Activated CD8-positive, alpha-beta memory T cell treated with anti-CD3 and anti-CD28 coated beads for 1 hour (primary cell): ENCODE measurements at places on chromosomes 3 and 15.

- no peak for DNase-seq
Measured at GRCh38 chr15:31214864-31215489, 111.7 kb upstream of the KLF13 start.

GRCh38 chr15:97875513-97876280 is 84.8 kb upstream of the ARRDC4 start:
- no peak for DNase-seq

GRCh38 chr15:90044916-90045371 is 43.8 kb downstream of the ZNF710 start:
- no peak for DNase-seq

GRCh38 chr3:62164196-62164595 is 209.2 kb downstream of the FEZF2 start:
- DNase-seq: no peak

DNA sequence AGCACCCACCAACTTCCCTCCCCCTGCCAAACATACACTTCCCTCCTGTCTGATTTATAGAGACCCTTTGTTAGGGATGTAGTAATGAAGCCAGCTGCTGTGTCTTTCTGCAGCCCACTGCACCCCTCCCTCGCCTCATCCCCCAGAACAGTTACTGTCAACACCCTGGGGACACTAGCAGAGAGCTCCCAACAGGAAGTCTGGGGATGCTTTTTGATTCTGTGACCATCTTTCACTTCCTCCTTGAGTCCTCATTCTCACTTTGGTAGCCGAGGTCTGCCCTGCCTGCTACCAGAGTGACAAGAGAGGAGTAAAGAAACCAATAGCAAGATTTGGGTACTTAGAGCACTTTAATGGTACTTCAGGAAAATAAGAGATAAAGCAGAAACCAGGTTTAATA is 201.6 kb downstream of the SATB1 start:
- no peak for DNase-seq

DNA sequence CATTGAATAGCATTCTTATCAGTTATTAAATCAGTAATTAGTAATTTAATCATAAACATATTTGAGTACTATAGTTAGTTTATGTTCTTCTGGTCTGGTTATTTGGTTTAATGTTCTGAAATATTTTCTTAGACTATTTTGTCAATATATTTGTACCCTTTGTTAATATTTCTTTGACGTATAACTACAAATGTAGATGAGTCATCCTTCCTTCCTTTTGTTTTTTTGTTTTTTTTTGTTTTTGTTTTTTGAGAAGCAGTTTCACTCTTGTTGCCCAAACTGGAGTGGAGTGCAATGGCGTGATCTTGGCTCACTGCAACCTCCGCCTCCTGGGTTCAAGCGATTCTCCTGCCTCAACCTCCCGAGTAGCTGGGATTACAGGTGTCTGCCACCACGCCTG is 17.4 kb upstream of the EIF3J start:
- no peak for DNase-seq

- DNase-seq: no peak
Measured at GRCh38 chr3:8869613-8870012, 93.7 kb downstream of the RAD18 start.

DNA sequence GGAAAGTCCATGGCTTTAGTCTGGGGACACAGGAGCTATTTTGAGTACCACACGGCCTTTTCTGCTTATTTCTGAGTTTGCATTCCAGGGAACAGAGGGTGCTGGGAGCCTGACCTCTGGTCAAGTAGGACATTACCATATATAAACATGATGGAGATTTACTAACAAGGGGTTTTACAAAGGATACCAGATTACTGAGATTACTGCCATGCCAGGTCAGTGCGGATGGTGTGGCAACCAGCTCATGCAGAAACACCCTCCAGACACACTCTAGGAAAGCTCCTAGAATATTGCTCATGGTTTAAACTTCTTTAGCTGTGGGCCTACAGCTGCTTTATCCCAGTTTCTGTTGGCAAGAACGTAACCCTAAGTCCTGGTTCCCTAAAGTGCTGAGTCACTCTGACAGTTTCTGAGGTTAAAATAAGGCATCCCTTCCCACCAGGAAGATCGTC is 54.3 kb upstream of the AGTR1 start:
- no peak for DNase-seq

DNA sequence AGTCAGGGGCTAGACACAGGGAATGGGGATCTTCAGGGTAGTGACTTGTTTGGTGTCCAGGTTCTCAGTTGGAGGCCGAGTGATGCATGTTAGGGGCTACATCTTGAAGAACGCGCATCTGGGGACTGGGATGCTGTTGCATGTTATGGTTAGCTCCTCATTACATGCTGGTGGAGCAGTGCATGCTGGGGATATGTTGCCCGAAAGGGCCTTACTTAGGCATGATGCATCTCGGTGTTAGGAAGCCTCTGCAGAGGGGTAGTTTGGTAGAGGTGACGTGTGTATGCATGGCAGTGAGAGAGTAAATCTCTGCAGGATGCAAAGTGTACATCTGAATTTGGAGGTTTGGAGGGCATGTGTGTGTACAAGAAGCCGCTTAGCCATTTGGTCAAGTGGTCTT is 2.4 kb downstream of the EIF4G1 start:
- DNase-seq: no peak

- DNase-seq: no peak
Measured at GRCh38 chr15:68188647-68189046, 16.5 kb downstream of the CALML4 start.

- no peak for DNase-seq
Measured at GRCh38 chr15:74376825-74377581, 9.6 kb upstream of the CYP11A1 start.
